ENCODE measurements at places on chromosomes 11 and 22.

DNA sequence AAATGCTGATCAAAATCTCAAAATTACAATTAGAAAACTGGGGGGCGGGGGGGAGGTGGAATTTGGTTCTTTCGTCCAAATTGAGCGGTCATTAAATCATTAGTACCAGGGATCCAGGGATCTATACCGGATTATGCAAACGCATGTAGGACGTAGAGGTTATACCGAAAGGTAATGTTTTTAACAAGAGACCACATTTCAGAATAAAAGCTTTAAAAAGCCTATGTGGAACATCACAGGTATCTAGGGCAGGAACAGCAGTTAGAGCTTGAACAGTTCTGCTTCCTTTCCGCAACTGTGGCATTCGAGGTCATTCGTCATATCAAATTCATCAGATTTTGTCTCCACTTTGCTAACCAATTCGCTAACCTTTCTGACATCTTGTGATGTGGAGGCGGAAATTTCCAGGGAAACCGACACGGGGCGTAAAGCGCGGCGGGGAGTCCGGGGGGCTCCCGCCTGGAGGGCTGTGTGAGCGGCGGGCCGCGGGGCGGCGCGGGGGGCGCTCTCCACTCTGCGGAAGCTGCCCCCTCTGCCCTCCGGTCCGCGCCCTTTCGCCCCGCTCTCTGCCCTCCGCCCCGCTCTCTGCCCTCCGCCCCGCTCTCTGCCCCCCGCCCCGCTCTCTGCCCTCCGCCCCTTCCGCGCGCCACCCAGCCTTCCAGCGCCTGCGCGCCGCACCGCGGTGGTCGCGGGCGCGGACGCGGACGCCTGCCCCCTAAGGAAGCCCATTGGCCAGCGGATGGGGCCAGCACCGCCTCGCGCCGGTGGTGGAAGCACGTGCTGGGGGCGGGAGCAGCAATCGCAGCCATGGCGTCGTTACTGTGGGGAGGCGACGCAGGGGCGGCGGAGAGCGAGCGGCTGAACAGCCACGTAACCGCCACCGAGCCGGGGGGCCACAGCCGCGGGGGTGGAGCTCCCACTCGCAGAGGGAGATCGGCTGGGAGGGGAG lies at the start of gene DDX25:
Gene DDX25, plus strand, starts transcription at position 798 of the 949 bp plus-strand sequence. Its CDS starts 10 bp downstream, at position 808.
- no peak for DNase-seq

- DNase-seq, result no peak
Measured at GRCh38 chr11:86703987-86704386, 31.6 kb upstream of the ME3 start.

DNA sequence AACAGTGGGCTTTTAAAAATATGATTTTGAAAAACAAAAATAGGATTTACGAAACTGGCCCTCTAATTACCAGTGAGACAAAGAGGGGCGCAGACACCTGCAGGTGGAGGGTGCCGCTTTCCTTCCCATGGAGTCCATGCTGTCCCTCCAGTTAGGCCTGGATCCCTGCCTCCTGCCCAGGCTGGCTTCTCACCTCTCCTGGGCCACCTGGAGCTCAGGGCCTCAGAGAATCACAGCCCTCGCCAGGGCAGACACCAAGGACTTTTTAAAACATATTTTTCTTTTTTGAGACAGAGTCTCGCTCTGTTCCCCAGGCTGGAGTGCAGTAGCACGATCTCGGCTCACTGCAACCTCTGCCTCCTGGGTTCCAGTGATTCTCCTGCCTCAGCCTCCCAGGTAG lies 1437.2 kb downstream of the TBC1D22A start:
- no peak for DNase-seq

DNA sequence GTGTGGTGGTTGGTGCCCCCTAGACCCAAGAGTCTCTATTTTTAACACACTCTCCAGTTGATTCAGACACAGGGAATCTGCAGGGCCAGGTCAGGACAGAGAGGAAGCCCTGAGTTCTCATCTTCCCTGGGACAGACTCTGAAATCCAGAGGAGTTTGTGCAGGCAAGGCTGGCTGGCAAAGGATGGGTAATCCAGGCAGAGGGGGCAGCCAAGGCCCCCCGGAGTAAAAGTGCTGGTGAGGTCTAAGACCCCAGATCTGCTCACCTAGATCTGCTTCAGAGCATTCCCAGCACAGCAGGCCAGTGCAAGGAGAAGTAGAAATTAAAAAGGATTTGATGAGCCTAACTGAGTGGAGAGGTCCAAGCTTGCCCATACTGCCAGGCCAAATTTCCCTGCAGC lies 40.6 kb upstream of the MN1 start:
- no peak for DNase-seq

GRCh38 chr11:107683807-107684206 lies 28.0 kb downstream of the SLN start:
- no peak for DNase-seq

DNA sequence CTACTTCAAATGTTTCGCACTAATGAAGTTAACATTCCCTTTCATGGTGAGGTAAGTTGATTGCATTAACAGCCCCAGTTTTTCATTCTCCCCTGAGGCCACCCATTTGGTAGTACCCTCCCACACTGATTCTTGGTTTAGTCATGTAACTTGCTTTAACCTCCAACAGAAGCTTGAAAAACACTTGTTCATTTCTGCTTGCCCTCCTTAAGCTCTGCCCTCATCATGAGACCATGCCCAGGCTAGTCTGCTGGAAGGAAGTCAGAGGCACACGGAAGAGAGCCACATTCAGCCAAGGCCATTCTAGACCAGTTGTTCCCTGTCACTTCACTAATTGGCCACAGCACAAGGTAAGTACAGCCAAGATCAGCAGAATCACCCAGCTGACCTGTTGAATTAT lies 50.7 kb upstream of the CD44 start:
- no peak for DNase-seq

DNA sequence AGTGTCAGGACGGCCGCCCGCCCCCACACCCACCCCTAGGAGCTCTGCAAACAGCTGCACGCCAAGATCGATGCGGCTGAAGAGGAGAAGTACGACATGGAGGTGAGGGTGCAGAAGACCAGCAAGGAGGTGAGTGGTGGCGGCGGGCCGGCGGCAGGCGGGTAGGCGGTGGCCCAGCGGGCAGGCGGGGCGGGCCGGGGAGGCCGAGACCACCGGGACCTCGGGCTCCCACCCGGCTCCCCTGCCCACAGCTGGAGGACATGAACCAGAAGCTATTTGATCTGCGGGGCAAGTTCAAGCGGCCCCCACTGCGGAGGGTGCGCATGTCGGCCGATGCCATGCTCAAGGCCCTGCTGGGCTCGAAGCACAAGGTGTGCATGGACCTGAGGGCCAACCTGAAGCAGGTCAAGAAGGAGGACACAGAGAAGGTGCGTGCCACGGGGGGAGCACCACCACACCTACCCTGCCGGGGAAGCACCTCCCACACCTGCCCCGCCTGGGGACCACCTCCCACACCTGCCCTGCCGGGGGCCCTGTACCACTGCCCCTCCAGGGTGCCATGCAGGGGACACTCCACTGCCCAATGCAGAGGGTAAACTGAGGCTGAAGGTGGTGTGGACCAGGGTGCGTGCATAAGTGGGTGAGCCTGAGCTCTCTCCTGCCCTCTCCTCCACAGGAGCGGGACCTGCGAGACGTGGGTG lies 2.1 kb downstream of the TNNI2 start:
- DNase-seq, result no peak

- DNase-seq, result no peak
Measured at GRCh38 chr22:22235558-22235957, 9.0 kb upstream of the VPREB1 start.

DNA sequence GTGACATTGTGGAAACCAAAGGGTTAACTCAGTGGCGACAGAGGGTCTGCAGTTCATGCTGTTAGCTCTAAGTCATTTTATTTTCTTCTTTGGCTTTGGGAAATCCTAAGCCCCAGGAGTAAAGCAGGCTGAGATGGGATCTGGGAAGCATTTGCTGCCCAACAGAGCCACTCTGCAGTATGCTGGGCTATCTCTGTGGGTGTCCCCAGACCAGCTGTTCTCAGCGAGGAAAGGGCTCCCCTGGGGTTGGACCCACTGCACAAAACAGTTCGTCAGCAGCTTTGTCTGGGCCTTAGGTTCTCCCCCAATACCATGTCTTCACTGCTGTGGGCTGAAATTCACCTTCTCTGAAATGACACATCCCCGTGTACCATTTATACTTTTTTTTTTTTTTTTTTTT lies 34.0 kb downstream of the KREMEN1 start:
- no peak for DNase-seq

GRCh38 chr22:42817556-42817955 lies 39.5 kb downstream of the ARFGAP3 start:
- no peak for DNase-seq
